ENCODE measurements at places on chromosomes 5 and 9.
A peak's percentile ranks its signal among the peaks of the same experiment; 100 is the strongest.

GRCh38 chr9:101626295-101626694, 31.5 kb upstream of the PPP3R2 start:
- no peak for DNase-seq

DNA sequence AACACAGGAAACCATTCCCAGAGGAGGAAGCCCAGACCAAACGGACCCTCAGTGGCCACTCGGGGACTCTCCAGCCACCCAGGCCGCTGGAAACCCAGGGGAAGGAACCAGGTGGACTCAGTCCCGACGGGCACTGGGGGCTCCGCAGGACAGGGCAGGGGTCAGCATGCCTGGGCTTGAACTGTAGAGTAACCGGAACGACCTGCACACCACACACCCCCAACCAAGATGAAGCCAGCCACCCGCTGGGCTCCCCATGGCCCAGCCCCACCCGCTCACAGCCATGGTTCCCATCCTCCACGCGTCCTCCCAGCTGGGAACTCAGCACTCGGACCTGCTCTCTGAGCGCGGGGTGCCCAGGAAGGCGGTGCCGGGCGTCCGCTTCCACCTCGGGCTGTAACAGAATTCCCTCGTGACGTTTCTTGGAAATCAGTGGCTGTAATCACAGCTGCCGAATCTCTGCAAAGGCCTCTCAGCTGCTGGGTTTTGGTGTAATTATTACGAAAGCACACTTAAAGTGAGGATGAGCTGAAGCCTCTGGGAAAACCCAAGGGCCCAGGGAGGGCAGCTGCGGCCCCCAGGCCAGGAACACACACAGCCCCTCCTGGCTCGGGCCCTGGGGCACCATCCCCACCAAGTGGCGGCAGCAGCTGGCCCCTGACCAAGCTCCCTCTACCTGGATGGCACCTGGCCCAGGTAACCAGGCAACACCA, 13.8 kb downstream of the NACC2 start:
- DNase-seq = peak; percentile 76

GRCh38 chr5:56409331-56410190, 176.4 kb upstream of the ANKRD55 start:
- peak; percentile 79 for DNase-seq

GRCh38 chr9:4495537-4495936, 5.3 kb downstream of the SLC1A1 start:
- no peak for DNase-seq

Measured in LHCN-M2 (cell line).